ENCODE measurements at places on chromosomes 6 and 20. TPM values are rescaled to one million over a fixed set of nuclear protein-coding genes. Genes with fewer than 3 reads are reported as not detected.

The TEAD3 gene
- polyA plus RNA-seq: 16.2 TPM

The ZHX3 gene
- 103 TPM for polyA plus RNA-seq

The GPR63 gene
- 4.3 TPM for polyA plus RNA-seq

The TRIM31 gene
- polyA plus RNA-seq: 6.4 TPM

The OR2B6 gene
- polyA plus RNA-seq: not detected

The GFOD1 gene
- 2.5 TPM for polyA plus RNA-seq

The COL10A1 gene
- polyA plus RNA-seq: 0.34 TPM

The FNDC11 gene
- polyA plus RNA-seq: 147 TPM

The LBP gene
- polyA plus RNA-seq: 1.3 TPM

The SOX4 gene
- 16.1 TPM for polyA plus RNA-seq

The SLC22A2 gene
- 0.34 TPM for polyA plus RNA-seq

The PNLDC1 gene
- 31.6 TPM for polyA plus RNA-seq

The ANGPT4 gene
- polyA plus RNA-seq: 1.2 TPM

The ID4 gene
- 51.6 TPM for polyA plus RNA-seq

The C6orf15 gene
- not detected for polyA plus RNA-seq

All from testis (tissue), 5 donors.